ENCODE measurements at places on chromosomes 3 and 15.

GRCh38 chr3:27671101-27671500 lies 51.0 kb downstream of the EOMES start:
- DNase-seq, result no peak

GRCh38 chr15:68018797-68019444 lies 35.2 kb upstream of the PIAS1 start:
- DNase-seq, result no peak

DNA sequence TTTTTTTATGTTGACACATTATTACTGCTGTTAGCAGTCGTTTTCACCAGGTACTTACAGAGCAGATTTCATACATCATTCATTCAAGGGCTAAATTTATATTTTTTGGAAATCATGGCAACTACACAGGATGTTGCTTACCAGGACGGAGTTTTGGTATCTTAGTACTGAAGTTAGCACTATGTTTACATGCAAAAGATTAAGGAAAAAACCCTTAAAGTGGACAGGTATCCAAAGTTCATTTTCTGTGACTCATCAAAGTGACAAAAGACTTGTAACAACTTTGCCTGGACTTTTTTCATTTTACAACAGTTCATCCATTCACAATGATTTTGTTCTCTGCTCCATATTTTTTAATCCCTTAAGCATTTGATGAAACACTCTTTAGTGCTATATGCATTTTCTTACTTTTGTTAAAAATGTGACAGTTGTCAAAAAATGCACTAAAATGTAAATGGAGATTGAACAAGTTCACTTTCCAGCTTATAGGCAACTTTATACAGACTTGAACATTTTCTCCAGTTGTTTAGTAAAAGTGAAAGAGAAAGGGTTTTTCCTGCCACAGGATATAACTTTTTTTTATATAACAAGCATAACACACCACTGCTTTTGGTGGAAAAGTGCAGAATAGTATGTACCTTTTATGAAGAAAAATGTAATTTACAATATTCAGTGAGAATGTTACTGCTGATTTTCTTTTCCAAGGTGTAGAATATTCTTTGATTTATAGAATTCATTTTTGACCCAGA lies 104.1 kb downstream of the STT3B start:
- no peak for DNase-seq

DNA sequence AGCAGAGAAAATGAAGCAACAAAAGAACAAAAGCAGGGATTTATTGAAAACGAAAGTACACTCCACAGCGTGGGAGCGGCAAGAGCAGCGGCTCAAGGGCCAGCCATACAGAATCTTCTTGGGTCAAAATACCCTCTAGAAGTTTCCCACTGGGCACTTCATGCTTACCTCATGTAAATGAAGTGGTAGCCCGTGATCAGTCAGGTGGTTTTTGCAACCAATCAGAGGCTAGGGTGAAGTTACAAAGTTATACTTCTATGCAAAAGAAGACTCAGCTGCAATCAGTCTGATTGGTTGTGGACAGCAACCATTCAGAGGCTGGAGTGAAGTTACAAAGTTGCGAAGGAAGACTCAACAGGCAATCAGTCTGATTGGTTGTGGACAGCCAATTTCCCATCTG lies 37.8 kb upstream of the TRH start:
- no peak for DNase-seq

DNA sequence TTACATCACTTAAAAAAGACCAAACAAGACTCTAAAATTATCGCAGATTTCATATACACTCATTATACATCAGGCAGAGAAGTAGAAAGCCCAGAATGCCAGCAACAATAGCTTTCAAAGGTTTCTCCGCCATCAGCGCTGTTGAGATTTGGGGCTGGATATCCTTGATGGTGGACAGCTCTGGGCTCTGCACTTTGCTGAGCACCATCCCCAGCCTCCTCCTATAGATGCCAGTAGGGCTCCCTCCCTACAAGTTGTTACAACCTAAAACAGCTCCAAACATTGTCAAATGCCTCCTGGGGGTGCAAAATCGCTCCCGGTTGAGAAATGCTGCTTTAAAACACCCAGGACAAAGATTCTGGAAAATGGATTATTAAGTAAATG lies 73.5 kb downstream of the ATP10A start:
- DNase-seq, result no peak

DNA sequence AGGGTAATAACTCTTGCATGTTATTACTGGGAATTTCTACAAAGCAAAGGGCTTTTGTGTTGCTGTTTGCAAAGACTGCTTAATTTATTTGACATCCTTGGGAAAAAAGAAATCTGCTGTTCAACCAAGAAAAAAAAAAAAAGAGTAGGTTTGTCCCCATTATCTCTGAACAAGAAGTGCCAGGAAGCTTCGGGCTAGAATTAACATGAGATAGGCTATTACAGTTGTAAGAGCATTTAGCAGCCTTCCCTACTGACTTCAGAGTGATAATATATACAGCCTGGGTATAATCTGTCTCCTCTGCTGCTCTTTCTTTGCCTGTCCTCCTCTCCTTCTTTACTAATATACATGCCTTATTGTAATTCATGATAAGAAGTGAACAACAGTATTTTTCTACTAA lies 23.3 kb upstream of the CHMP2B start:
- DNase-seq, result no peak

All from stimulated activated CD4-positive, alpha-beta T cell treated with anti-CD3 and anti-CD28 coated beads, Interleukin-4, amount 100 ng/mL, for 1 hour (primary cell).